ENCODE measurements at places on chromosomes 3 and 15. TPM values are rescaled to one million over a fixed set of nuclear protein-coding genes. Genes with fewer than 3 reads are reported as not detected.

DNA sequence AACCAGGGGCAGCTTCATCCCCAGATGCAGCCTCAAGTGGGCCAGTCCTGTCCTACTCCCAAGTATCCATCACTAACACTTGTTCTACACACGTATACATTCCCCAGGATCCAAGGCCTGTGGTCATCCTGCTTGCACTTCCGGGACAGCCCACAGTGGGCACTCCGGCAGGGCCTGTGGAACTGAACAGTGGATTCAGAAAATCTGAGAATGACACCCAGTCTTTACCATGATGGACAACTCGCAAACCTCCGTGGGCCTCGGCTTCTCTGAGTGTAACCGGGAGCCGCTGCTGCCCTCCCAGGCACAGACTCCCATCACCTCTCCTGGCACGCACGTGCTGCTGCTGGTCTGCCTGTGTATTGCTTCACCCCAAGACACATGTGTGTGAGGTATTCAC, 59.6 kb downstream of the ATP10A start:
- no peak for DNase-seq

- DNase-seq = no peak
Observed at GRCh38 chr15:93989440-93989998, 241.8 kb upstream of the MCTP2 start.

GRCh38 chr15:91126080-91126479, 26.0 kb downstream of the SV2B start:
- no peak for DNase-seq

DNA sequence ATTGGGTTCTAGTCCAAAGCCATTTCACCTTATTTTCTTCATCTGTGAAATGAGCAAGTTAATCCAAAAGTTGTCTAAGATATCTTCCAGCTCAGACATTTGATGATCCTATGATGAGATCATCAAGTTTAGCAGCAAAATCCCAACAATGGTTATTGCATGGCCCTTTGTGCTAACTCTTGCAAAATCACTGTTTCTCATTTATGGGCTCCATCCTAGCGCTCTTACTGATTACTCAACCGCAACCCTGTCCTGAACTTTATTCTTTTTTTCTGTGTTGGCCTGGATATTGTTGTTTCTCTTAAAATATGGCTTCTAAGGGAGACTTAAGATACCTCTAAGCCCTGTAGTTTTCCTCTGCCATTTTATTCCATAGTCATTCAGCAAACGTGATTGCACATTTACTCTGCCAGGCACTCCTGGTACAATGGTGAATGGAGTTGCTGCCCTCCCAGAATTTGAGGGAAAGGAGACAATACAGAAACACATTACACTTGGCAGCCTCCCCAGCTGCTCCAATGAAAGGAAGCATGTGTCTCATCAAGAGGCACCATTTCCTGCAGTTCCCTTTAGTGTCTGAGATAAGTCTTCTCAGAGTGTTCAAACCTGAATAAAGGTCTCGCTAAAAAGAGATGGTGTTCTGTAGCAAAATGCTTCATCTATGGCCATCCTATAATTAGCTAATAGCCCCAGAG, 4.4 kb downstream of the GXYLT2 start:
- no peak for DNase-seq

DNA sequence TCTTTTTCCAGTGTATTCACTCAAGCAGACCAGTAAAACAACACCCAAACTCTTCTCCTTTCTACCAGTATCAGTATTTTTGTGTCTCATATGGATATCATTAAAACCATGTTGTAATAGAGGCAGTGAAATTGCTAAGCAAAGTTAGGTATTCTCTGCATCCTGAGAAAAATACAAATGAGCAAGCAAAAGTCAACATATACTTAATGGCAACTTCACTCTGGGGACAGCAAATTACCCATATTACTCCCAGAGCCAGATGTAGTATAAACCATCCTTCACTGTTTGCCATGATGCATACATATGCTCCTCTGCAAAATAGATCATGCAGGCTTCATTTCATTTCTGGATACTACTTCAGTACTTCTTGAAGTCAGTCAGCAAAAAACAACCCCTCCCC, 22.1 kb downstream of the UBA5 start:
- no peak for DNase-seq

- DNase-seq = no peak
Observed at GRCh38 chr3:122975924-122976293, 51.7 kb downstream of the SEMA5B start.

GRCh38 chr3:98782824-98783500, 19.8 kb downstream of the ST3GAL6 start:
- DNase-seq = no peak

GRCh38 chr3:3632449-3632848, 166.8 kb upstream of the LRRN1 start:
- DNase-seq = no peak

GRCh38 chr15:58410353-58410752, 21.4 kb upstream of the LIPC start:
- no peak for DNase-seq

DNA sequence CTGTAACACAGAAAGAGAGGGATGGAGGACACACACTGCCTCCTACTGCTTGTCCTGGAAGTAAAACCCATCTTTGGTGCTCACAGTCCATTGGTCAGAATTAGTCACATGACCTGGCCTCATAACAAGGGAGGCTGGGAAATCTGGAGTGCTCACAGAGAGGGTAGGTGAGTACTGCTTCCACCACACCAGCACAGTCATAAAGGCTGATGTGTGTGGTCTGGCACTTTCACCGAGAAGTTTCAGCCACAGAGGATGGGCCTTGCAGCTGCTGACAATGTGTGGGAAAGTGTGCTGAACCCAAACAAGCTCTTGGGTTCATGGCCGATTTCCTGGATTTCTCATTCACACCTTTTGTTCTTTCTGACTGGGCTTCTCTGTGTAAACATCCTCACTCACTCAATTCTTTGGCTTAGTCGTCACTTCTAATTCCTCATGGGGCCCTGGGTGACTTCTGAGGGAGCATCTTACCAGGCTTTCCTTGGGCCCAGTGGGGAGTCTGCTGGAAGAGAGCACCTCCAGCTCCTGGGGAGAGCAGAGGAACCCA, 100.7 kb downstream of the ASB7 start:
- no peak for DNase-seq

GRCh38 chr3:156252656-156253055, 132.3 kb downstream of the KCNAB1 start:
- no peak for DNase-seq

DNA sequence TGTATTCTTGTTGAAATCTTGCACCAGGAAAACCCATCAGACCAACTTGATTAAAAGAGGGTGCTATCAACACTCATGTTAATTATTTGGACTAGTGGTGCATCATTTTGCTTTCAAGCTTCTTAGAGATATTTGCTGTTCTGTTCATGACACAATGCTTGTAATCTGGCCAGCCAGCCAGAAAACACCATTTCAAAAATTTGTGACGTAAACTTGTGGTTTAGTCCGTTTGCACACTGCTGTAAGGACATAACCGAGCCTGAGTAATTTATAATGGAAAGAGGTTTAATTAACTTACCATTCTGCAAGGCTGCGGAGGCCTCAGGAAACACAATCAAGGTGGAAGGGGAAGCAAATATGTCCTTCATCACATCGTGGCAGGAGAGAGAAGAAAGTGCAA, 374.3 kb upstream of the TGFBR2 start:
- no peak for DNase-seq

DNA sequence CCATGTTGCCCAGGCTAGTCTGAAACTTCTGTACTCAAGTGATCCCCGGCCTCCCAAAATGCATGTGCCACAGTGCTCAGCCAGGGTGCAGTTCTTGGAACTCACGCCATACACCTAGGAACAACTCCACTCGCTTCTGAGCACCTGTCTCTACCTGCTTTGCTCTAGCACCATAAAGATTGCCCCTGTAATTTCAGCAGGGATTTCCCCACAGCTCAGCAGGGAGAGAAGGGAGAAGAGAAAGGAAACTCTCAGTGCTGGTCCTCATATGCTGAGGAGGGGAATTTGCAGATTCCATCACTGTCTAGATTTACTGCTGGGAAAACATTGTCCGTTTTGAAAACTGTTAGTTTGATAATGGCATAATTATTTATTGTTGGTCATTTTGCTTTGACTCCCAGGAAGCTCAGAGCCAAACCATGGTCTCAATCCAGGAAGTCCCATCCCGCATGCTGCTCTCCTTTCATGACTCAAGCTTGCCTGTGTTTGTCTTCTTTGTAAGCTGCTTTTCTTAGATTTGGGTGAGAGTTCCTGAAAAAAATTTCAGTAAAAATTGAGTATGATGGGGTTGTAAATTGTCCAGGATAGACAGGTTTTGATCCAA, 24.2 kb downstream of the TRIM71 start:
- no peak for DNase-seq

DNA sequence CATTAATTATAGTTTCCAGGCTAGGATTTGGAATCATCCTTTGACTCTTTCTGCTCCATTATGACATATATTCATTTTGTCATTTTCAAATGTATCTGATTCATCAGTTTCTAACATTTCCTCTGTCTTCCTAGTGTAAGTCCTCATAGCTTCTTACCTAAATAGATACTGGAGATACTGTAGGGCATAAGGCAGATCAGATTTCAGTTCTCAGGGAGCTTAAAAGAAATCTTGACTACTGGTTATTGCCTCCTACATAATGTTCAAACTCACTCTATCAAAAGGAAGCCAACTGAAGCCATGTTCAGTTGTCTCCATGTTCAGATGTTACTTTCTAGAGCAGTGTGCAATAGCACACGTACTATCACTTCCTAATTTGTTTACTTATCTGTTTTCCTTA, 29.6 kb upstream of the CTDSPL2 start:
- no peak for DNase-seq

- DNase-seq = no peak
Observed at GRCh38 chr3:34365231-34365630, 566.8 kb downstream of the PDCD6IP start.

DNA sequence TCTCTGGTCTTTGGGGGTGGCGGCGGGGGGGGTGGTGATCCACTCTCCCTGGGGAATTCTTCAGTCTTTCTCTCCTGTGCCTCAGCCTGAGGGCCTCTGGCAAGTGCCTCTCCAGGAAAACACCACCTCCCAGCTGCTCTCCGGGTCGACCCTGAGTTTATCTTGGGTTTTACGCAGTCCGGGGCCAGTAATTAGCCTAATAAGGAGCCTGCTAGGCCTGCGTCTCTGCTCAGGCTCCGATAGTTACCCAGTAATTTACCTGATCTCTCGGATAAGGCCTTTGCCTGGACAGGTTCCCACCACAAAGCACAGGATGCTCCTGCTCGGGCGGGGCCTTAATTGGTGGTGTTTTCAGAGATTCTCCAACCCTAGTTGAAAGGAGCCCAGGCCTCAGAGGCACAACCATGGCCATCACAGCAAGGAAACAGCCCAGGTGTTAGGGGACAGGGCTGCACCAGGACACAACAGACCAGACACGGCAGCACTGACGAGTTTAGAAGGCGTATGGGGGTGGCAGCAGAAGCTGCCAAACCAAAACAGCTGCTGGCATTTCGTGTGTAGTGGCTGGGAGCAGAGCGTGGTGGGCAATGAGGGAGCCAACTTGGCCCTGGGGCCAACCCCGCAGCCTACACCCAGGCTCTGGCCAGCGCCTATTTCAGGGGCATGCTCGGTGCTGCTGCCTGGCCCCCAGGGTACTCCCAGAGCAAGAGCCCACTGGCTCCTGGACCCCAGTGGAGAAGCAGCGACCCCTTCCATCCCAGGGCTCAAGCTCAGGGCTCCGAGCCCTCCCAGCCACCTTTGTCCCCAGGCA, 71.4 kb downstream of the KLF13 start:
- no peak for DNase-seq

GRCh38 chr15:72086010-72086697, 31.8 kb downstream of the MYO9A start:
- no peak for DNase-seq

DNA sequence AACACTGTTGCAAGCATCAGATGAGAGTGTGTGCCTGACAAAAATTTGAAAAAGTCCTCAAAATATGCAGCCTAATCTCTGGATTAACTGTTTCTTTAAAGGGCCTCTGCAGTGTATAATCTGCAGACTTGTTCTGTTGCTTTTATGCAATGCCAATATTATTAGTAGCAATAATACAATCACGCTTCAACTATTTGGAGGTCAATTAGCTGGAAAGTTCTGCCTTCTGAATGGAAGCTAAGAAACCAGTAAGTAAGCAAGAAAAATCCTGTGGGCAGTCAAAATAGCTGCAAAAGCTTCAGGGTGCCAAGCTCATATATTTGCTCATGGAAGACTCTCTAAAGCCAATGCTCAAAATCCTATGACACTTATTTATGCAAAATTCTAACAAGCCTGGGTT, 153.2 kb upstream of the NR2F2 start:
- no peak for DNase-seq

DNA sequence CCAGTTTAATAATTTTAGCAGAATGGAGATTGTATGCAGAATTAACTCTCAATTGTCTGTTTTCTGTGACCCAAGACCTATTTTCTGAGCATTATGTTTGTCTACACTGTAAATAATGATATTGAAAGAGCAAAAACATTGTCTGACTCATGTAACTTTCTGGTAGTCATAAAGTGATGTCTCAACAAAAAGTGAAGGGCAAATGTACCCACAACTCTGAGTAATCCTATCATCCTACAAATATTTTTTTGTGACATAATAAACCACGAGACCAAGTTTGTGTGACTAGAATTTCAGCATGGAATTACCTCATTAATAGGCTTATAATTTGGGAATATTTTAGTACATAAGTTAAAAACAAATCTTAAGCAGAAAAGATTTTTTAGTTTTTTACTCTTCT, 15.4 kb upstream of the ABHD10 start:
- no peak for DNase-seq

DNA sequence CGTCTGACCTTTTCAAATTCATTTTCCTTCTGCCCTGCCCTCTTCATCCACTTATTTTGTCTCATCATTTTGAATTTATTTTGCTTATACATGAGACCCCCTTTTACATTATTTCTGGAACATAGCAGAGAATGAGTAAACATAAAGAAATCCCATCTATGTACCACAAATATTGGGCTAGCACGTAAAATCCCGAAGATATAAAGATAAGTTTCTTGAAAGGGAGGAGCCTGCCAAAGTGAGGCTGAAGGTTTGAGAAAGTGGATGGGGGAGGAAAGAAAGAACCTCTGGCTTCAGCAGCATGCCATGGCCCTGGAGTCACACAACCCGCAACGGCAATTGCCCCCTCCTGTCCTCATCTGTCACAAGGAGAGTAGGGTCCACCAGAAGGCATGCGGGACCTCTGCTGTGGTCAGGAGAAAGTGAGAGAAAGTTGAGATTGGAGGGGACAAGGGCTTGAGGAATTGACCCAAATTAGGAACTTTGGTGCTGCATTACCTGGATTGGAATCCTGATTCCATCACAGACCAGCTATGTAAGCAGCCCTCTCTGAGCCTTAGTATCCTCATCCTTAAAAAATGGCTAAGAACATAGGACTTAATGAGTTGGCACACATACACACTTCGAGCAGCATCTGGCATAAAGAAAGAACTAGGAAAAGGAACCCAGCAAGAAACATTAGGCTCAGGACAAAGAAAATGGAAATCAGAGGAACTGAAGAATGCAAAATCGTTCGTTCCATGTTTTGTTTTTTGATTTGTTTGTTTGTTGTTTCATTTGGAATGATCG, 53.7 kb upstream of the GYG1 start:
- DNase-seq = no peak

Gene PAQR5
- total RNA-seq = 8.7 TPM

Gene GP5
- 0.13 TPM for total RNA-seq

Gene ISLR
- 0.35 TPM for total RNA-seq

Gene RARRES1
- 0.71 TPM for total RNA-seq

Gene C2CD4A
- not detected for total RNA-seq

Gene EPHA3
- 0.33 TPM for total RNA-seq

Gene ACTC1
- total RNA-seq = 90.0 TPM

Gene CYP8B1
- not detected for total RNA-seq

Gene TGM4
- not detected for total RNA-seq

Gene CFAP44
- total RNA-seq = 0.60 TPM

Gene CYP11A1
- total RNA-seq = 1.9 TPM

All from H1 (cell line).